ENCODE measurements at places on chromosomes 12 and 14. TPM values are rescaled to one million over a fixed set of nuclear protein-coding genes. Genes with fewer than 3 reads are reported as not detected.

DNA sequence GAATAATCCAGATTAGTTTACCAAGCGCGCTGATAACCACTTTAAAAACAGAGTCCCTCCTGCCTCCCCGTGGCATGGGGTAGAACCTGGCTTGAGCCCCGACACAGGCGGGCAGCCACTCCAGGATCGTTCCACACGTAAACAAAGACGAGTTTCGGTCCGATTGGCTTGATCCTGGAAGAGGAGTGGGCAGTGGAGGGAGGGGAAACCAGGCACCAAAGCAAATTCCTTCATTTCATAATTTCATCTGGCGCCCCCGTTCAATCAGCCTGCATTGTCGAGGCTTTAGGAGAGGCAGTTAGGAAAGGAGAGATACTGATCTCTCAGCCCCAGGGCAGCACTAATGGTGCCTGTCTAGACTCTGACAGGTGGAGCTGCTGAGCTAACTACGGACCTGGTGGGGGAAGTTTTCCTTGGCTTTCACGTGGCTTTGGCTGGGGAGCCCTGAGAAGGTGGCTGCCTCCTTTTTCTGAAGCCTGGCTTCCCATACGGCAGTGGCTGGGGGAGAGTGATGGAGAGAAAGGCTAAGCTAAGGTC, 751 bp upstream of the GPRC5A start:
- peak; percentile 47 for DNase-seq

VTI1B gene
- polyA plus RNA-seq = 120 TPM

TTLL5 gene
- polyA plus RNA-seq = 29.1 TPM

PRB2 gene
- not detected for polyA plus RNA-seq

DNA sequence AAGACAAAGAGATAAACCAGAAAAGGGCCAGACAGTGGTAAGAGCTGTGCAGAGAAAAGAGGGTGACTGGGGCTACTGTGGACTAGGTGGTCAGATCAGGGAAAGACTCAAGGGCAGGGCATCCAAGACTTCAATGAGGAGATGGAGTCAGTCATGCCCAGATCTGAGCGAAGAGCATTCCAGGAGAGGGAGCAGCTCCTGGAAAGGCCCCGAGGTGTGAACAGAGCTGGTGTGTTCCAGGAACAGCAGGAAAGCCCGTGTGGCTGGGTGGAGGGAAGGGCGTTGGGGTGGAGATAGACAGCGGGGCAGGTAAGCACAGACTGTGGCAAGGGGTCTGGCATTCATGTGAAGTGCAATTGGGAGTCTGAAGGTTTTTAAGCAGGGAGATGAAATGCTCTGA, 16.8 kb downstream of the TTC7B start:
- DNase-seq = no peak

GRCh38 chr12:116455540-116456329, 103.4 kb upstream of the MAP1LC3B2 start:
- peak; percentile 87 for DNase-seq

DNA sequence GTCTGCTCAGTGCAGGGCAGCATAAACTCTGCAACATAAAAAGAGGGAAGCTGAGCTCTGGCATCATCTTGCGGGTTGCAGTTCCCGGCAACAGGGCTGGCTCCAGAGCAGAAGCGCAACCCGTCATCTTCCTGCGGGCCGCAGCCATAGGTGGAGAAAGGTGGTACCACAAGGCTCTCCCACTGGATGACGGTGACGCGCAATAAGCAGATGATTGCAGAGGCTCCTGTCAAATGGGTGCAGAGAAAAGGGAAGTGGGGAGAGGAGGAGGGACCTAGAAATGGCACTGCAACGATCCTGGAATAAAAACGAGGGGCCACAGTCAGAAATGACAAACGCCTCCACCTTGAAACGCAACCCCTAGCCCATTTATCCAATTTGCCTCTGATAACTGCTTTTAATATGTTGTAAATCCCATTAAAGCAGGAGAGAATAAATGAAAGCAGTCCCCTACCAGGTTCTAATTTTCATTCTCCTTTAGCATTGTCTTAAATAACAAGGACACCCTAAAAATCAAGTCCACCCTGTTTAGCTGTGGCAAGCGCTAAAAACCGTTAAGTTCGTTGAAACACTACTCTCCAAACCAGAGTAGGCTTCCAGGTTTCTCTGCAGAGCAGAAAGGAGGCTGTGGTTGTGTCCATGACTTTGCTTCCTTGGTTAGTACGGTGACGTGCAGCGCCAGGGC, 30.9 kb upstream of the TUBA1C start:
- DNase-seq = no peak
